ENCODE measurements at places on chromosomes 7 and 10.

DNA sequence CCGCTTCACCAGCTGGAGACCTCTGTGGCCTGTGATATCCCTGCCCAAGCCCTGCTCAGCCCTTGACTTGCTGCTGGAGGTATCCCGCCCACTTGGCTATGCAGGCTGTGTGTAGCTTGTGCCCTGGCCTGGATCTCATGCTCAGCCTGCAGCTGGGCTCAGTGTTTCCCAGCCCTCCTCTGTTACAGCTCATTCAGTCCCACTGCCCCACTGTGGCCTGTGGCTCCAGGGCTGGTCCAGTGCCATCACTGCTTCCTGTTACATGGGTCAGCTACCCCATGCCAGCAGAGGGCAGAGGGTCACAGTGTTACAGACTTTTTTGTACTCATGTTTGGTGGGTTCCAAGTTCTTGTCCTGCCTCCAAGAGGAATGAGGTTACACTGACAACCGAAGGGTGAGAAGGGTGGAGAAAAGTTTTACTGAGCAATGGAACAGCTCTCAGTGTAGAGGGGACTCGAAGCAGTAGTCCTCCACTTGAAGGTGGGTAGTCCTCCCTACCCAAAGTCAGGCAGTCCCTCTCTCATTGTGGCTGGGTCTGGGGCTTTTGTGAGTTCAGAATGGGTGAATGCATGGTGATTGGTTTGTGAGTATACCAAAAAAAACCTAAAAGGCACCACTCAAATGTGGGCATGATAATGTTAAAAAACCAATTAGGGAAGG is 100.4 kb downstream of the ANKRD7 start:
- DNase-seq = no peak

DNA sequence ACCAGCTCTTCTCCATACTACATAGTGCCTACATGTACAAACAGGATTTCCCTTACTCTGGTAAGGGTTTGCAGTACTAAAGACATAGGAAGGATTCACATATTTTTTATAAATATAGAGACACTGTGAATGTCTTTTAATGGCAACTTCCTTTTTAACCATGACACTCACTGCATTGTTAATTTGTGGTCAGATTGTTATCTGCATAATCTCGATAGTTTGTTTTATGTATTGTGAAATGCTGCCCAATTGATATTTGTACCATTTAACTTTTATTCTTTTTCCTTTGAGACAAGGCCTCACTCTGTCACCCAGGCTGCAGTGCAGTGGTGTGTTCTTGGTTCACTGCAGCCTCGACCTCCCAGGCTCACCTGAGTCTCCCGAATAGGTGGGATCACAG is 39.7 kb downstream of the SP8 start:
- DNase-seq = no peak

DNA sequence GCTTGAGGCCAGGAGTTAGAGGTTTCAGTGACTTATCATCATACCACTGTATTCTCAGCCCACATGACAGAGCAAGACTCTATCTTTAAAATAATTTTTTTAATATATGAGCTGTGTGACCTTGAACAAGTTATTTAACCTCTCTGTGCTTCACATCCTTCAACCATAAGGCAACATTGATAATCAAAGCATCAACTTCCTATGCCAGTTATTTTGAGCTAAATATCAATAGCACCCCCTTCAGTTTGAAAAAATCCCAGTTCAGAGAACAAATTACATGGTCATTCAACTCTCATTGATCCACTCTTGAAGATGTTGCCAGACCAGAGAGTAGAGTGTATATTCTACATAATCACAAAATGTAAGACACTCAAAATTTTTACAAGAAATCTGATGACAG is 53.0 kb downstream of the ASNS start:
- no peak for DNase-seq

- DNase-seq = no peak
Observed at GRCh38 chr7:148515728-148516695, 74.6 kb upstream of the C7orf33 start.

DNA sequence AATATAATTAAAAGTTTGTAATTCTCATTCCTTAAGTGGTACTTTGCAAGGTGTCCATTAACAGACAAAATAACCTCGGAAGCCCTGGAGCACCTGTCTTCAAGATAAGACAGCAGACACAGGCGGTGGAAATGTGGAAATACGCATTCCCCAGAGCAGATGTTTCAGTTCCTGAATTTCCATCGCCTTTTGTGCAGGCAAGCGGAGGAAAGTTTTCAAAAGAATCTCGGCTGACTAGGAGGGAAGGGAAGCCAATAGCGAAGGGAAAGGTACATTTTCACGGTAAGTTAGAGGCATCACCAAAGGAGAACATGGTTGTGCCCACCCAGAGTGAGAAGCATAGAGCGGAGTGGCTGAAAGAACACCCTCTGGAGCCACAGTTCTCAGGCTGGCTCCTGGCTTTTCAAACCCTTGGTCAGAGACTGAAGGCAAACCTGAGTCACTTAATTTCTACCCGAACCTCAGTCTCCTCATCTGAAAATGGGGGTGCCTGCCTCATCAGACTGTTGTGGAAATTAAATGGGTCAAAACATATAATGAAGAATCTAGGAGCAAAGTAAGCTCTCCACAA is 13.6 kb downstream of the CPA1 start:
- no peak for DNase-seq

- DNase-seq = no peak
Observed at GRCh38 chr10:110529596-110530011, 31.9 kb downstream of the DUSP5 start.

- no peak for DNase-seq
Observed at GRCh38 chr10:30974773-30975415, 56.8 kb downstream of the ZNF438 start.

DNA sequence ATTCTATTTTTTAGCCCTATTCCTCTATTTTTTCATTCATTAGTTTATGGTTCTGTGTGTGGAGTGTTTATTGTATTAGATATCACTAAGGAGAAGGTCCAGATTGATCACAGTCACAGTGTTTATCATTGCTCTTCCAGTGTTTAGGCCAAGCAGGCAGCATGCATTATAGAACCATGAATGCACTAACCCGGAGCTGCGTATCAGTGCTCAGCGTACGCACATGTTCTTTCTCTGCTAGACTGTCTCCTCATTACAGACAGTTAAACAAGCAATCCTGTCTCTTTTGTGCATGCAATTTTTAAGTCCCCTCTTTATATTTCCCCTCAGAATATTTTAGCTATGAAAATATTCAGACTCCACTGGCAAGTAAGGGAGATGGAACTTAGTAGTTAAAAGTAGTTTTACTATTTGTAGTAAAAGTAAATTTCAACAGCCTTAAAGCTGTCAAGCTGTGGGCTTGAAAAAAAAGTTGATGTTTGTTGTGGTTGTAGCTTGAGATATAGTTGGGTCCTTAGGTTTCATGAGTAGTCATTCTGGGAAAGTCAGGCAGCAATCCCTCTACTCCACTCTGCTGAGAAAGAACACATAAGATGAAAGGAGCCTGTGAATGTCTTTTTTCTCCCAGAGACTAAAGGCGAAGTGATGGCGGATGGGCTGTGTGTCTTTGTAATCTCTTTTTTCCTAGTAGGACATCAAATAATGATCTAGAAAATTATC is 260.4 kb downstream of the CDK14 start:
- no peak for DNase-seq

DNA sequence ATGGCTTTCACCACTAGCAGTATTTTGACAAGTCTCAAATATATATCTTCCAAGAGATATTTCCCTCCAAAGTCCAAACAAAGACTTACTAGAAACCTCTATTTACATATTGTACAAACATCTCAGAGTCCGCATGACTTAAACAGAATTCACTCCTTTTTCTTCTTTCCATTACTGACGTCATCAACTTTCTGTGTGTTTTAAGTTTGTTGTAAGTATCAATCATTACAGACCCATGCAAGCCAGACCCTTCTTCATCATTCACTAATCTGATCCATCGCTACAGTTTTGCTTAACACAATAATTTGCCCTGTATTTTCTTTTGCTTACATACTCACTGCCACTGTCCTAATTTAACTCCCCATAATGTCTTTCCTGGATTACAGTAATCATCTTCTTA is 51.9 kb downstream of the SEMA3A start:
- no peak for DNase-seq

- DNase-seq = no peak
Observed at GRCh38 chr7:19051767-19052375, 65.6 kb downstream of the TWIST1 start.

GRCh38 chr10:79391231-79392019 is 44.2 kb downstream of the PPIF start:
- no peak for DNase-seq

- DNase-seq = no peak
Observed at GRCh38 chr7:27860800-27861199, 120.8 kb downstream of the TAX1BP1 start.

GRCh38 chr7:94205529-94205928 is 189.2 kb upstream of the COL1A2 start:
- DNase-seq = no peak

DNA sequence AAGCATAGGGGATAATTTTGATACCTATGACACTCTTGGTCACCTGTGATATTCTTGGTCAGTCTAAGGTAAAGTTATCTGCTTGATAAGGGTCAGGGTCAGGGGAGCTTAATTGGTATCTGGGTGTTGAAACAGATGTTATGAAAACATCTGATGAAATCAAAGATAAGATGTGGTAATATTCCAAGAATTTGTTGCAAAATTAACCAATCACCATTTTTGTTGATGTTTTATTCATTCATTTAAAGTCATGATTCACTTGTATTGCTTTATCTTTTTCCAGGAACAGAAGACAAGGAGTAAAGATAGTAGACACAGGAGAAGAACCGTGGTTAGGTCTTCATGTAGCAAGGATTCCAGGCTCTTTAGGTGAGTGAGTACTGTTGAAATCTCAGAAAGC is 103.1 kb downstream of the SEMA3C start:
- DNase-seq = no peak

DNA sequence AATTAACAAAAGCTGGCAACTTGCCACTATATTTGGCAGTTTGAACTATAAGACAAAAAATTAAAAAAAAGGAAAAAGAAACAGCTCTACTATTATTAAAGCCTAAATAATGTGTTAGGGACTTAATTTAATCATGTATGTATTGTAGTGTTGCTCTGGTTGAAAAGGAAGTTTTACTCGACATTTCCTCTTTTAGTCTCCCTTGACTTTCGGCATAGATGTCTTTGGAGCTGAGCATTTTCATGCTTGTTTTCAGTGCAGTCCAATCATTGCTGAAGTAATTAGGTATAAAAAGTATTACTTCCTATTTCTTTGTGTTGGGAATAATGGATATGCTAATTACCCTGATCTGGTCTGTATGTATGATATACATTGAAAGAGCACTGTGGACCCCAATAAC is 216.8 kb upstream of the KLF6 start:
- DNase-seq = no peak

- DNase-seq = no peak
Observed at GRCh38 chr10:94274142-94274787, 88.5 kb downstream of the NOC3L start.

GRCh38 chr7:95470452-95470851 is 15.3 kb upstream of the ASB4 start:
- DNase-seq = no peak

GRCh38 chr10:65614956-65615565 is 1310.8 kb upstream of the LRRTM3 start:
- no peak for DNase-seq

All from stimulated activated CD4-positive, alpha-beta T cell treated with anti-CD3 and anti-CD28 coated beads, TNF-alpha, amount 100 ng/mL, for 24 hours (primary cell).